ENCODE measurements at places on chromosomes 2 and 18. TPM values are rescaled to one million over a fixed set of nuclear protein-coding genes. Genes with fewer than 3 reads are reported as not detected.

Gene TUBA3E
- not detected for polyA plus RNA-seq

Gene GBX2
- not detected for polyA plus RNA-seq

Gene TLX2
- 0.03 TPM for polyA plus RNA-seq

GRCh38 chr2:239826376-239826775 lies 198.8 kb downstream of the NDUFA10 start:
- H3K36me3 ChIP-seq, result no peaks in the 10 kb centered on the region
- no peaks in the 10 kb centered on the region for H3K27me3 ChIP-seq
- no peak for DNase-seq
- H3K27ac ChIP-seq, result no peak overlapping the region

DNA sequence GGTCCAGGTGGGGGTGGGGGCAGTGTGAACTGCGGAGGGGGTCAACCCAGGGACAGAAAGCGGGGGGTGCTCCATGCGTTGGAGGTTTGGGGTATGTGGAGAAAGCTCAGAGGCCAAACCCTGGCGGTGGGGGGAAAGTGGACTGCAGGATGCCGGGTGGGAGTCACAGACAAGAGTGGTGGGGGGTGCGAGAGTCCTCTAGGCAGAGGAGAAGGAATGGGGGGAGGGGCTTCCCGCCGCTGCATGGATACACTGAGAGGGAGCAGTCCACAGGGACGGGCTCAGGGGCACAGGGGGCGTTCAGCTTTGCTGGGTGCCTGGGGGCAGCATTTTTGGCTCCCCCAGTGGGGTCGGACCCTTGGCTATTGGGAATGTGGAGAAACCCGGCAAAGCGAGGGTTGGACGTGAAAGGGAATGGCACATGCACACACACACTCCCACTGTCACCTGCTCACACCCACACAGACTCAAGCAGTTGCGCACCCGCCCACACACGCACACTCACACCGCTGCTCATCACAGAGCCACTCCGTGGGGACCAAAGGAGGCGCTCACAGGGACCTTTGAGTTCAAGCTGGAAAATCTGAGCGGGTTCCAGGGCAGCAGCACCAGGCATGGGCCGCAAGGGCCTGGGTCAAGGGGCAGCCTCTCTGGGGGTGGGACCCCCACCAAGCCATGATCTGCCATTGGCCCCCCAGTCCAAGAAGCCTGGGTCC lies 7.7 kb downstream of the GBX2 start:
- no peaks in the 10 kb centered on the region for H3K36me3 ChIP-seq
- H3K4me1 ChIP-seq, result peaks cover 18% of the 10 kb centered on the region
- H3K4me3 ChIP-seq, result no peak overlapping the region
- H3K27ac ChIP-seq, result no peak overlapping the region
- DNase-seq, result no peak

GRCh38 chr2:41087946-41088345 lies 636.1 kb upstream of the SLC8A1 start:
- no peak for DNase-seq
- H3K4me3 ChIP-seq, result no peak overlapping the region
- no peak overlapping the region for H3K27ac ChIP-seq
- H3K27me3 ChIP-seq, result no peaks in the 10 kb centered on the region

- H3K36me3 ChIP-seq, result no peaks in the 10 kb centered on the region
- no peak overlapping the region for H3K4me3 ChIP-seq
- H3K27ac ChIP-seq, result no peak overlapping the region
- no peaks in the 10 kb centered on the region for H3K27me3 ChIP-seq
- H3K4me1 ChIP-seq, result no peaks in the 10 kb centered on the region
Measured at GRCh38 chr2:224221455-224221913, 180.4 kb downstream of the FAM124B start.

- DNase-seq, result no peak
- no peaks in the 10 kb centered on the region for H3K4me1 ChIP-seq
- no peaks in the 10 kb centered on the region for H3K36me3 ChIP-seq
- no peak overlapping the region for H3K27ac ChIP-seq
- H3K4me3 ChIP-seq, result no peak overlapping the region
- H3K27me3 ChIP-seq, result no peaks in the 10 kb centered on the region
Measured at GRCh38 chr2:75528221-75528977, 32.3 kb downstream of the EVA1A start.
